ENCODE measurements at places on chromosomes 11 and 22.

- DNase-seq = no peak
These were observed 1.5 kb downstream of the DBX1 start for GRCh38 chr11:20158597-20159257.

GRCh38 chr11:72642043-72642883 is 32.0 kb downstream of the PDE2A start:
- DNase-seq = no peak

- no peak for DNase-seq
These were observed 139.1 kb upstream of the DDI1 start for GRCh38 chr11:103897160-103897936.

- DNase-seq = no peak
These were observed 117.8 kb upstream of the C11orf87 start for GRCh38 chr11:109304159-109304558.

GRCh38 chr11:71393283-71393682 is 54.9 kb downstream of the DHCR7 start:
- no peak for DNase-seq

GRCh38 chr11:46917109-46917761 is 1.1 kb downstream of the LRP4 start:
- no peak for DNase-seq

DNA sequence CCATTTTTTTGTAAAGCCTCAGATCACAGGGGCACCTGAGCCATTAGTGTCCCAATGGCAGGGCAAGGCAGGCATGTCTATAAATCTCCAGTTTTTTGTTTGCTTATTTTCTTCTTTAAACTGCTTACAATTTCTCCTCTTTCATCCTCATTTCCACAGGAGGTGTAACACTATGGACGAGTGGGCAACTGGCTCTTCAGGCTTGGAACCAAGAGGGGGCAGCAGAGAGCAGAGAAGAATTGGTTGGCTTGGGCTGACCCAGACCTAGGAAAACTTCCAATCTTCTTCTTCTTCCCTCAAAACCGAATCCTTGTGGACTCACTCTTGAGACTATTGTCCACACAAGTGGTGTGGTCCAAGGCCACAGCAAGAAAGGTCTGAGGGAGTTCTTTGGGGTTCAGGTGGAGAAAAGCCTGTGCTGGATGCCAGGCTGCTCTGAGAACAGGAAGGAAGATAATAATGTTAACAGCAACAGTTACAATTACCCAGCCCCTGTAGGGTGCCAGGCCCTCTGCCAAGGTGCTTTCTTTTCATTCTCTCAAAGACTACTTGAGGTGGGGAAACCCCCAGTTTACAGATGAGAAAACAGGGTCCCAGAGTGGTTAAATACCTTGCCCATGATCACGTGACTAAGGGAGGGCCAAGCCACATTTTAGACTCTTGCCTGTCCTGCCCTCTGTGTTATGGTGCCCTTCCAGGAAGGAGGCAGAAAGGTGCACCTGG is 70.7 kb upstream of the E2F8 start:
- no peak for DNase-seq

GRCh38 chr11:2885678-2886081 is at the start of gene CDKN1C:
Gene CDKN1C, minus strand, starts transcription at chr11:2885775. Its CDS starts 319 bp downstream, at chr11:2885456.
- peak; percentile 77 for DNase-seq

DNA sequence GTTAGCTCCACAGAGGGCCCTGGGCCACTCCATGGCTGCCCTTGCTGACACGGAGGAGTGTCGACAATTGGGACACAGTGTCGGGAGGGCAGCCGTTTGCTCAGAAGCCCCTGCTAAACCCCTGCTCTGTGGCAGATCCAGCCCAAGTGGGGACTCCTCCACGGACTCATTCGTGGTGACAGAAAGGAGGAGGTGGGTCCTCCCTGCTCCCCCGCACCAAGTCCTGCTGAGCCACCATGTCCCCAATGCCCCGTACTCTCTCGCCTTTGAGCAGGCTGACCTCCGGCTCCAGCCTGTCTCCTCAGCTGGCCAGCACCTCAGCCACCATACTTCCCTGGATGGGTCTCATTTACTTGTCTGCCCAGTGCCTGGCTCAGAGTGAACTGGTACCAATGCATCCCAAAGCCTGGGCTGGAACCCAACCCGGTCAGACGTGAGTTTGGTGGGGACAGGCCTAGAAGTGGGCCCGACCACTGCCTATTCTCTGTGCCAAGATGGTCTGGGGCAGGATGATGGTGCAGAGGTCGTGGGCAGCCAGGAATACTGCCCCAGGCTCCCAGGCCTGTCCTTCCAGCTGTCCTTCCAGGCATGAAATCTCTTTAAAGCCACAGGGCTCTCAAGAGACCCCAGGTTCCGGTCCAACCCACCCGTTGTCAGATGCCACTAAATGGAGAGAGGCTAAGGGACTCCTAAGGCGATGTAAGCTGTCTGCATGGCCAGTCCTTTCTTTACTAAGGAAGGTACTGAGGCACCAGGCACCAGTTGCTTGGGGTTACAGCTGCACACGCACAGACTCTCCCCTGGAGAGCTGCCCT is 4.3 kb downstream of the CBX6 start:
- no peak for DNase-seq

DNA sequence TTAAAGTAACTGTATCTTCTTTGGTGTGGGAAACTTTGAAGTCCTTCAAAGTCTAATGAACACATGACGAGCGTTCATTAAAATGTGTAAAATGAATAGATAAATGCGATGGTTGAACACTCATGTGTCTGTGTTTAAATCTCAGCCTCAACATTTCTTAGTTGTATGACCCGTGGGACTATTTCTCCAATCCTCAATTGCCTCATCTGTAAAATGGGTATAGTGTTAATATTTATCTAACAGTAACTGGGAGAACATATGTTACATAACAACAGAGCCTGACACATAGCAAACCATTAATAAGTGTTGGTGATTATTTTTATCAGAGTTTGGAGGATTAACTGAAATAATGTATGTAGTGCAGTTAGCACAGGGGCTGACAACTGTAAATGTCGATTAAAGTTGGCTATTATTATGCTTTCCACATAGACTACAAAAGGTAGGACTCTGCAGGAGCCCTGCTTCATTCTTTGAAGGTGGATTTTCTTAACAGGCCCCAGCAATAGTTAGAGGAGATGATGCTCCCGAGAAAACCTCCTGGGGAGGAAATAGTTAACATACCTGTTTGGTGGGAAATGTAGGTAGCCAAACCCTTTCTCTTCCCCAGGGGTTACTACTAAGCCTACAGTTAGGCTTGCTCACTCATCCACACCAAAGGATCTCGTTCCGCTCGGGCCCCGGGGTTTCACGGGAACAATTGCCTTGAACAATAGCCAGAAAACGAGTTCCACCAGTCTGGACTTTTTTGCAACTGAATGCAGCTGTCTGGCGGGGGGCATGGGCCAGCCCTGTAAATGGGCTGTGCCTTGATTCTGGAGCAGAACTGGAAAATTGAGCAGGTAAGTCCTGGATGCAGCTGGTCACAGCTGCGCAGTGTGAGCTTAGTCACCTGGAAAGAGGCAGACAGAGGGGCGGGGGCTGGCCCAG is 133.4 kb downstream of the DBX1 start:
- DNase-seq = no peak

- DNase-seq = no peak
These were observed 37.0 kb upstream of the FTH1 start for GRCh38 chr11:62004473-62004872.

GRCh38 chr22:20781272-20781990 is 7.5 kb downstream of the SERPIND1 start:
- no peak for DNase-seq

DNA sequence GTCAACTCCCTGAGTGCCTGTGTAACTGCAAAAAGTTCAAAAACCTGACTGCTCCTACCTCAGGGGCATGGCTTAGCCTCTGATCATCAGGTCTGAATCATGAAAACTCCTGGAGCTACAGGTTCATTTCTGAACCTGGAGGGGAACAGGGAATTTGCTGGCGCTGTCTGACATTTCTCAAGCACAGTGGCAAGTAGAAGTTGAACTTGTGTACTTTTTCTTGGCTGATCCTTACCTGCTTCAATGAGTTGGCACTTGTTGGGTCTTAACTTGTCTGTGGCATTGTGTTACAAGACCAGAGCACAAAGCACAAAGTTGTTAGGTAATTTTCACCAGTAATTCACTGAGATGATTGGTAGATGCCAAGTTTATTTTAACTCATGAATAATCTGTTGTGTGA is 3.3 kb downstream of the TMEM109 start:
- no peak for DNase-seq

DNA sequence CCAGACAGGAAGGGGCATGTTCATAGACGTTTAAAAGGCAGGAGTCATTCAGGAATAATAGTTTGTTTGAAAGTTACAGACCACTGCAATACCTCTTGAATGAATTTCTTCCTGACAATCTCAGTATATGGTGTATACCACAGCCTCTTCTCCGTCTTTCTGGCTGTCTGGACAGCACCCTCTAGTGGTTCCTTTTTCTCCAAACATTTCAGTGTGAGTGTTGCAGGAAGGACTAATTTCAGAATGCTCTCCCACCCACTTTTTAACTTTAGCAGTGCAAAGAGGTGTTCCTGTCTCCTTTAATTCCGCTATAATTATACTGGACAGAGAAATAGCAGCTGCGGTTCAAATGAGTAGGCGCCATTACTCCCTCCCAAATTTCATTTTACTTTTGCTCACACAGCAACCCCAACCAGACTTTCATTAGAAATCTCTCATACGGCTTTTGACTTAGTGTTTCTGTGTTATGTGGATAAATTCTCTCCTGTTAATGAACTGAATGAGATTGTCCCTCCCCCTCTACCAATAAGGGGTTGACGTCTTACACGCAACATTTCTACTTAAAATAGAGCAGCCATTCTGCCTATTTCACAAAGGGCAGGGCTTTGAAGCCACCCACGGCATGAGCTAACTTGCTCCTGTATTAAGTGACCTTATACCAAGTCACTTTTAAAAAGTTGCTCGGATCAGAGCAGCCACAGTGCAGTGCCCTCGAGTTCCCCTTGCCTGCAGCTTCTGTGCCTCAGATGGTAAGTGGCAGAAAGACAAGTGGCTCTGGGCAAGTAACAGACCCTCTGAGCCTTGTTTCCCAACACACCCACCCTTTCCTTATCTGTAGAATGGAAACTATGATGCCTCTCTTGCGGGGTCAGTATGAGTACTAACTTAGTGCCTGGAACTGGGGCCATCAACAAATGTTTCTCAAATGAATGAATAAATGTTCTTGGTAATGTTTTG is 368.6 kb downstream of the OPCML start:
- no peak for DNase-seq

GRCh38 chr11:37026326-37026725 is 428.3 kb upstream of the RAG2 start:
- DNase-seq = no peak

DNA sequence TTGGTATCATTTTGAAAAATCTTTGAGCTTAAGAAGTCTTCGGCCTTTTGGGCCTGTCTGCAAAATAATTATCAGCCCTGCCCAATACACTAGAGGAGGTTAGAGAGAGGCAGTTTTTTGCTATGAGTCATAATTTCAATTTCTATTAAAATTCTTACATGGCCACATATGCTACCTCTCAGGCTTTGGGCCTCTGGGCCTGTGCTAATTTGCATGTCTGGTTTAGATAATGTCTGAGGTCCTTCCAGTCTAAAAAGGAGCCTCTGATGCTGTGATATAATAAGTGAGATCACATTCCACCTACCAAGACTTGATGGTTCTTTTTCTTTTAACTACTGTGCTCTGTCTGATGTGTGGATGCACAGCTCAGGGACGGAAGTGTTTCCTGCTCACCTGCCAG is 70.8 kb downstream of the KCNJ1 start:
- no peak for DNase-seq

- no peak for DNase-seq
These were observed 669 bp upstream of the TIGD3 start for GRCh38 chr11:65353900-65354264.

DNA sequence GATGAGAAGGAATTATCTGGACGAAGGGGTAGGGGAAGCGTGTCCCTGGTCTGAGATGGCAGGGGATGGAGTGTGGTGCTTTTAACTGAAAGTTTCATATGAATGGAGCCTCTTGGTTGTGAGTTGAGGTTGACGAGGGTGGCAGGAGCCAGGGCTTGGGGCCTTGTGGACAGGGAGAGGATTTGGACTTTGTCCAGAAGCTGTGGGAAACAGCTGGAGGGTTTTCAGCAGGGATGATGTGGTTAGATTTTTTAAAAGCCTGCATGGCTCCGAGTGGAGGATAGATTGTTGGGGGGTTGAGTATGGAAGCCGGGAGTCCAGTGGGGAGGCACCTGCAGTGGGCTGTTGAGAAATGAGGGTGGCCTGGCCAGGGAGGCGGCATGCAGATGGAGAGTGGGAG is 24.8 kb downstream of the MYO7A start:
- DNase-seq = no peak

- no peak for DNase-seq
These were observed 37.6 kb upstream of the DKK3 start for GRCh38 chr11:12045914-12046635.

- DNase-seq = no peak
These were observed 29.5 kb upstream of the FAM181B start for GRCh38 chr11:82763167-82763566.

- DNase-seq = no peak
These were observed 100.6 kb downstream of the RRAS2 start for GRCh38 chr11:14258221-14258935.

DNA sequence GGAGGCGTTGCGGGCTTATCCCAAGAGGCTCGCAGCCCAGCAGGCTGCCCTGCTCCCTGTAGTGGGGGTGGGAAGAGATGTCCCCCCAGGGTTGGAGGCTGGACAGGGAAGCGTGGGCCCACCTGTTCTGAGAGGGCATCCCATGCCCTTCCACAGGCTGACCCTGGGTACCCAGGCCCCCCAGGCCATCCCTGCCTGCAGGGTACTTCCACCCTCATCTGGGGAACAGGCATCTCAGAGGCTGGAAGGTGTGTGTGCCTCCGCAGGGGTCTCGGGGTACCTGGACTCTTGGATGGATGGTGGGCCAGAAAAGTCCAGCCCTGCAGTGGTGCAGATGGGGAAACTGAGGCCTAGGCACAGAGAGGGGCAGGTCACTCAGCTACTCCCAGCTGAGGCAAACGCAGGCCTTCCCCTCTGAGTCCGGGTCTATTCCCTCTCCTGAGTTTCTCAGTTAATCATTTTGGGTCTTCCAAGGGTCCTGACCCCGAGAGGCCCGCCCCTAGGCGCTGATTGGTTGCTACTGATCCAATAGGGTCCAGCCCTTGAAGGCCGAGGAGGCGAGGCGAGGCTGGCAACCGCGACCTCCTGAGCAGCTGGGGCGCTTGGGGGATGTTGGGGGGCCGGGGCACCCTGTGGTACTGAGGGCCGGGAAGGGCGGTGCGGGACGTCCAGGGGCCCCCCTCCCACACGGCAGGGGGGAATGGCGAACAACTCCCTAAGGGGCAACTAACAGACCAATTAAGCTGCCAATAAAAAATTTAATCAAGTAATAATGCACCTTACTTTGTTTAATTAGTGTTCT is 23.8 kb downstream of the FLRT1 start:
- no peak for DNase-seq

DNA sequence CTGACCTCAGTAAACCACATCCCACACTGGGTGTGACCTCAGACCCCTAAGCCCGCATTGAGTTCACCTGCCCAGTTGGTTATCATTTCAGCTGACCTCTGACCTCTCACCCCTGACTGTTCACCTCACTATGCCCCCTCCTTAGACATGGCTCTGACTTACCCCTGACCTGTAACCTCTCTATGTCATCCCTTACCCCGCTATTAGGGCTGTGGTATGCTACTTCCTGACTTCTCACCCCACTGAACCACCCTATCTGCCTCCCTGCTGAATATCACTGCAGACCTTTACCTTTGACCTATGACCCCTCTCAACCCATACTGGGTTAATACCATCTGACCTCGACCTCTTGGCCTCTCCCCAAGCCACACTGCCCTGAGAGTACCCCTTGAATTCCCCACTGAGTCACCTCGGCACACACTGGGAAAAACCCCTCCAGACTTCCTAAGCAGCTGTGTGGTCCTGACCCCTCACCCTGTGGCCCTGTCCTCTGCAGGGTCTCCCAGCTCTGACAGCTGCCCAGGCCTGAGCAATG is 8.3 kb downstream of the PLCB3 start:
- DNase-seq = no peak

GRCh38 chr22:46587492-46588278 is 32.5 kb upstream of the GRAMD4 start:
- no peak for DNase-seq

All from activated T-helper 1 cell treated with Interleukin-2 at 50 U/mL for 16 hours (primary cell).